Stimulated activated CD8-positive, alpha-beta memory T cell treated with anti-CD3 and anti-CD28 coated beads, Interleukin-15, amount 100 ng/mL, for 48 hours (primary cell): ENCODE measurements at places on chromosomes 4 and X.

- DNase-seq: no peak
Measured at GRCh38 chr4:35938936-35939335, 305.4 kb downstream of the ARAP2 start.

DNA sequence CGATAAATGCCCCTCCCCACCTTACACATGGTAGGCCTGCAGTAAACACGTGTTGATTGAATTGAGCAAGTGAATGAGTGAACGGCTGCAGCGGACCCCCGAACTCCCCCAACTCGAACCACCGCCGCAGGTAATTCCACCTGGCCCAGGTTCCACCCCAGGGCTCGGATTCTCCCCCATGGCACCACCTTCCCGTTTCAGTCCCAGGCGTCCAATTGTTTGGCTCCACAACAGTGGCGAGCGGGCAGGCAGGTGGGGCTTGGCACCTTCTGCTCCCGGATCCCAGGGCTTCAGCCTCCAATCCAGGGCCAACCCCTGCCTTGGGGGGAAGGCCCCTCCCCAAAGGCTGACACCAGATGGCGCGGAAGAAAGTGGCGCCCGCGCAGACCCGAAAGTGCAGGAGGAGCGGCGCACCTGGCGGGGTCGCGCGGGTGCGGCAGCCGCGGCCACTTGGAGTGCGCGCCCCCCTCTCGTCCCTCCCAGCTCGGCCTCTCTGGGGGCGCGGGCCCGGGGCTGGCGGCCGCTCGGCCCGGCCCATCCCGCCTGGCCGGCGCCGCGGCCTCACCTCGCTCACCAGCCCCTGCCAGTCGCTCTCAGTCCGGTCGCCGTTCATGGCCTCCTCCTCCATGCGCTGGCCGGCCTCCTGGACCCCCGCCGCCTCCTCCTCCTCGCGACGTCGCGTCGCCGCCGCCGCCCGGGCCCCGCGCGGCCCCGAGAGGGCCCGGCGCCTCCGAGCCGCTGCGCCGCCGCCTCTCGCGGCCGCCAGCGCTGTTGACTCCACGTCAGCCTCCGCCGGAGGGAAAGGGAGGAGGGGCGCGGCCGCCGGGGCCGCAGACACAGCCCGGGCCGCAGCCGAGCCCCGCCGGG lies at the start of gene CCDC149:
Gene CCDC149, minus strand, starts transcription at position 791 of the 867 bp plus-strand sequence. Its CDS starts 178 bp downstream, at position 613.
- DNase-seq: no peak

DNA sequence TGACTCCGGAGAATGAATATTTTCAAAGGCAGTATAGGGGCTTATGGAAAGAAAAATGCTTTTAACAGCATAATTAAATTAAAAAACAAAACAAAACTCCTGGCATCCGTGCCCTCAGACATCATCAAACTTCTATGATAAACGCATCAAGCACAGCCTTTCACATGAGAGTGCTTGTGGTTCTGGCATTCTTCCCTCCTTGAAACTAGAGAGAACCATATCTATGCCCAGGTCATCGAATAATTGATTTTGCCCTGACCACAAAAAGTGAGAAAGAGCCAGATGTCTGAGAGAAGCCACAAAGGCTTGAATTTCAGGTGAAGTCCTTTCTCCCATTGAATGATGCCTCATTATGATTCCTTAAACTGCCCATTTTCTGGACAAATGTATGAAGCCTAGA lies 286.8 kb downstream of the CBLL2 start:
- no peak for DNase-seq

GRCh38 chr4:5146248-5146647 lies 95.0 kb downstream of the STK32B start:
- DNase-seq: no peak

GRCh38 chrX:48956728-48957414 lies 536 bp downstream of the OTUD5 start:
- no peak for DNase-seq

DNA sequence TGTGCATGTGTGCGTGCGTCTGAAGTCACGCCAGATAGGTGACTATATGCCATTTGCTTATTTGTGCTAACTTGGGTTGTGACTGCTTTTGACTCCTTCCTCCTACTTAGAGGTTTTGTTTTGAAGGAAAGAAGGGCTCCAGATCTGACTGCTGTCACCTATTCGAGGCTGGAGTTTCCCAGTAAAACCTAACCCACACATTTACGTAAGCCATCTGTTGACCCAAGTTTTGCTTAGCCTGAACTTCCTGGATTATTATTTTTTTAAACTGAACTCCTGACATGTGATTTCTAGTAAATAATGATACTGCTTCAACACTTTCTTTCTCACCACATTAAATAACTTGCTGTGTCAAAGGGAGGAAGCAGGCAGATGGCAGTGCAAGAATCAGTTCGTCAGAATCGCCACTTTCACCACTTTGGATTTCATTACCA lies 41.5 kb downstream of the DTHD1 start:
- peak; percentile 32 for DNase-seq

- DNase-seq: no peak
Measured at GRCh38 chr4:727576-727975, 21.9 kb downstream of the PCGF3 start.

GRCh38 chr4:23547601-23548000 lies 342.2 kb downstream of the PPARGC1A start:
- no peak for DNase-seq
